ENCODE measurements at places on chromosomes 5 and 9.

DNA sequence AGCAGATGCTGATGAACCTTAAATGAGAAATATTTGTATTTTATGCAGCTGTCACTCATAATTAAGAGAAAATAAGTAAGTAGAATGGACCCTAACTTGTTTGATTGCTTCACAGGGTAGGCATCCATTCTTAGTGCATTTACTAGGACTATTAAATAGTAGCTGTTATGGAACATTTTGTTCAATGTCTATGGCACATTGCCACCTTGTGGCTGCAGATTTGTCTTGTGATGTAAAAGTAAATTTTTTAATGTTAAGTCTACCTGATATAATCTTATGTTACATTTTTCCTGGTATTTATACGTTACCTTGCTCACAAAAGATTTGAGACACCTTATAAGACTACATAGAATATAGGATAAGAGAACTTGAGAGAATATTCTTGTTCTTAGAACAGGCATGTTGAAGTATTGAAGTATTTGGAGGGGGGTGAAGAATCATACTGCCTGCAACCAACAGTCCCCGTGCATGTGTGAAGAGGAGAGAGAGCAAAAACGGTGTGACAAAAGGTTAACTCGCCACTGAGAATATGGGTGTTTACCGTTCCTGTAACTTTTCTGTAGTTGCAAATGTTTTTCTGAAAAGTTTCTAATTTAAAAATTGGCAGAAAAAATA lies 161.1 kb downstream of the MAST4 start:
- no peak for DNase-seq

DNA sequence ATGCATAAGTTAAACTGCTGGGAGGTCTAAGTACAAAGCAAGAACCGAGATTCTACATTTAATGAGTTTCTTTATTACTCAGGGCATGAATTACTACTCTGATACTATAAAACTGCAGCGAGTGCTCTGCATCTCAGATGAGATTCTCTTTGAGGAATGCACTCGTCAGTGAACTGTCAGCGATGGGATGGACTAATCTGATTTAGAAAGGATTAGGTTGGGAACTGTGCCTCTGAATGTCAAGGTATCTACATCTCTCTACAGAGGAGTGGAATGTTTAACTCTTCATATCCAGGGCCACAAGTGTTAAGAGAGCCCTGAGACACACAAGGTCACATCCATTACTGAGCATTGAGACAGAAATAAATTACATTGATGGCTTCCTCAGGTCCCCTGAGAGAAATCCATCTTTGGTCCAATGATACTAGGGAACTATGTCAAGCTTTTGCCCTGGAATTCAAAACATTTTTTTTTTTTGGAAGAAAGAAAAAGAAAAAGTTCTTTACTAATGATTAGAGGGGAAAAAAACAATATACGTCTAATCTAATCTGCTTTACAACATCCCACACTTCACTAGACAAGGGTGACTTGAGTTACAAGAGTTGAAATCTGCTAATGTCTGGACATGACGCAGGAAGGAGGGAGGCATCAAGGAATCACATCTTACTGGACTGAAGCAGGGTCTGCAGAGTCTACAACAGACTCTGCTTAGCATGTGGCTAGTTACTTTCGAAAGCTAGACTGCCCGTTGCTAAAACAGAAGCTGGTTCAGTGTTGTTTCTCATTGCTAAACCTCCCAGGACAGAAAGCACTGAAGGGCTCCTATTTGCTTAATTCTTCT lies 270.0 kb upstream of the TLE4 start:
- no peak for DNase-seq

GRCh38 chr5:171872666-171873065 lies 87.0 kb downstream of the SMIM23 start:
- no peak for DNase-seq

- no peak for DNase-seq
These were observed 82.4 kb upstream of the IFNK start for GRCh38 chr9:27441741-27442070.

- DNase-seq = no peak
These were observed 132.1 kb downstream of the PDZD2 start for GRCh38 chr5:31770998-31771397.

DNA sequence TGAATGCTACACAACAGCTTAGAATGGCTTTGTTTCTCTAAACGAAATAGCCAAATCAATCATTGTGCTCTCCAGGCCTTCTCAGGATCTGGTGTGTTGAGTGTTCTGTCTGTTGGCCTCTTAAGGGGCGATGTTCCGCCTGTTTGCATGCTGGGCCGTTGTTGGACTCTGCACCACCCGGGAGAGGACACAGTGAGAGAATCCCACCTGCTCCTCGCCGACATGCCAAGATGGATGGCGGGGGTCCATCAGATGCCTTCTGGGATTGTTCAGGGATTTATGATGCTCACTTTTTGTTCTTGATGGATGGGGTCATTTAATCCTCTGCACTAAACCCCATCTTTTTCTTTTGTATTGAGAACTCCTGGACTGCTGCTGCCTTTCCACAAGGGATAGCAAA lies 159.9 kb downstream of the NTRK2 start:
- DNase-seq = no peak

GRCh38 chr5:154849791-154850201 lies 607 bp downstream of the FAXDC2 start:
- no peak for DNase-seq

DNA sequence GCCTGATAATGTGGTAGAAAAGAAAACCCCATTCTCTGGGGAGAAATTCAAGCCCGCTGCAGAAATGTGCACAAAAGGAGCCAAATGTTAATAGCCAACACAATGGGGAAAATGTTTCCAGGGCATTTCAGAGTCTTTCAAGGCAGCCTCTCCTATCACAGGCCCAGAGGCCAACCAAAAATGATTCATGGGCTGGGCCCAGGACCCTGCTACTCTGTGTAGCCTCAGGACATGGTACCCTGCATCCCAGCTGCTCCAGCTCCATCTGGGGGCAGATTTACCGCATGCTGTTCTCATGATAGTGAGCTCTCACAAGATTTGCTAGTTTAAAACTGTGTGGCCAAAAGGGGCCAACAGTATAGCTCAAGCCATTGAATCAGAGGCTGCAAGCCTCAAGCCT lies 41.1 kb downstream of the RAPGEF6 start:
- DNase-seq = no peak

DNA sequence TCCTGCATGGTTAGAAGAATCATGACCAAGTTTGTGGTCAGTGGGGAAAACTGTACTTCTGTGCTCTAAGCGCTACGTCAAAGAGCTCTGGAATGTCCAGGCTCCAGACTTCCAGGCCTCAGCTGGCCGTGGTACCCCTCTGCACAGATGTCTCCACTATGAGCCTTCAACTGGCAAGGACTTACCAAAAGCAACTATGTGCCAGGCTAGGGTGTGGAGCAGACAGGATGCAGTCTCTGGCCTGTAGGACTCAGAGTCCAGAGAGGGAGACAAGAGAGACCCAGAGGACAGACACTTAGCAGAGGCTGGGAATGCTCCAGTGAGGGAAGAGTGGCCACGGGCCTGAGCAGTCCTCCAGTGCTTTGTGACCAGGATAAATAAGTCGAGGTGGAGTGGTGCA lies 31.0 kb upstream of the TCF7 start:
- DNase-seq = no peak

DNA sequence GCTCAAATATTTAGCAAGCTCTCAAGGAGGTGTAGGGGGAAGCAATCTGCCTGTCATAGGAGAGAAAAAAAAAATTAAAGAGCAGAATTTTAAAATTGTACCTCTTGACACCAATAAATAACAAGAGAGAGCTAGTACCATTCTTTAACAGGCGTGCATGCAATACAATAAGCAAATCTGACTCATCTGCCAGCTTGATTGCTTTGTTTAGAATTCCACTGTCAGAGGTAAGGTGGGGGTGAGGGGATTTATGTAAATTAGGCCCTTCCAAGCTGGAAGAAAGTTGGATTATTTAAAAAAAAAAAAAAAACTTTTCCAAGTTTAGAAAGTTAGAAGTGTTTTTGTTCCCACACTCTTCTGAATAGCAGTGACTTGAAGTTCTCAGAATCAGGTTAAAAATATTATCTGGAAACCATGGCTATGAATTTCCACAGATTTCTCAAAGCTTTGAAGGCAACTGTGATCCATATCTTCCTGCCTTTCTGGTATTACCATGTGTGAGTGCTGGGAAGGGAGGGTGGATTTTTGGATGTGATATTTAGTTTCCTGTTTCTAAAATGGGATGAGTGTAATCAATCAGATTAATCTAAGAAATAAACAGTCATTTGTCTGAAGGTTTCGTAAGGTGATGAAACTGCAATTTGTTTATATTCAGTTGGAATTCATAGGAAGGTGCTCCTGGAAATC lies 477.5 kb downstream of the TLE4 start:
- no peak for DNase-seq

DNA sequence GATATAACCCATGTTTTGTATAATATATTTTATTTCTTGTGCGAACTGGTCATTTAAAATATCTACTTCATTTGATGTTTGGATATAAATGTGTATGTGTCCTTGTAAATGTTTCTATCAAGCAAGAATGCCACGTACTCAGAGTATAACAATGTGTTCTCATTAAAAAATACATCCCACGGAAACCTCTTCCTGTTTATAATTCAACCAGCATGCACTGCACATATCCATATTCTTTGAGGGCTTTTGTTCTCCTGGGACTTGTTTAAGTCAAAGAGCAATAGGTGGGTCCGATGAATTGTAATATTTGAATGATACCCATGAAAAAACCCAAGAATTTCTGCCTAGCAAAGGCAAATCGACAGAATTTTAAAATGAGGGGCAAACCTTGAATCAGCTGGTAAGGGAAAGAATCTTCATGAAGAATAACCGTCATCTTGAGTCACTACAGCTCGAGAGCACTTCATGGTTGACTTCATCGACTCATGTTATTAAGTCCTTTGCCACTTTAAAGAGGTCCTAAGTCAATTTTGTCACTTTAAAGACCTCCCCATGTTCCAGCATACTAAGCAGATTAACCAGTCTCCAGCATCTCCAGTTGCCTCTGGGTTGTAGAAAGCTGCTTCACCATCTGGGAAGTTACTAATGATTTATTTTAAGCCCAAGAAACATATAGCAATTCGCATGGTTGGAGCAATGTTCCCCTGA lies 80.6 kb downstream of the NPR3 start:
- DNase-seq = no peak

- no peak for DNase-seq
These were observed 89.7 kb downstream of the ZNF366 start for GRCh38 chr5:72417333-72418062.

DNA sequence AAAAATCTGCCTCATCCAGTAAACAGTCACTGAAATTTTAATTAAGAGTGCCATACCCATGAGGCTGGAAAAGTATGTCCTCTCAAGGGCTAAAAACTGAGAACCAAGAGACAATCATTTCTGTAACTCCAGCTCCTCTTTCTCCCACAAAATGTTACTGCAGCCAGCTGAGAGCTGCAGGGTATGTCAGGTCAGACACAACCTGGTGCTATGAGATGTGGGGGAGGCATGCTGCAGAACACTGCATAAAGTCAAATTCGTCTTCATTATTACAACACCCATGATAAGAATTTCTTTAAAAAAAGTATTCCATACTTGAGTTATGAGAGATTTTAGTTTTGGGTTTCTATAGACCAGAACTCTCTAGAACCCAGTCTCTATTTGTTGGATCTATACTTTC lies 162.2 kb downstream of the CDC42SE2 start:
- DNase-seq = no peak

GRCh38 chr9:69393425-69393824 lies 68.4 kb downstream of the ENTREP1 start:
- DNase-seq = no peak

- no peak for DNase-seq
These were observed 302.9 kb downstream of the NSG2 start for GRCh38 chr5:174348311-174348981.

GRCh38 chr9:111040494-111040893 lies 2.2 kb upstream of the LPAR1 start:
- DNase-seq = no peak

GRCh38 chr9:111282845-111283244 lies 47.2 kb downstream of the OR2K2 start:
- no peak for DNase-seq

GRCh38 chr5:60504342-60504741 lies 195.6 kb downstream of the DEPDC1B start:
- DNase-seq = no peak

- DNase-seq = no peak
These were observed 625.1 kb downstream of the PRELID2 start for GRCh38 chr5:145210020-145210419.

- DNase-seq = no peak
These were observed 7.3 kb upstream of the MAN2A1 start for GRCh38 chr5:109682383-109682782.

DNA sequence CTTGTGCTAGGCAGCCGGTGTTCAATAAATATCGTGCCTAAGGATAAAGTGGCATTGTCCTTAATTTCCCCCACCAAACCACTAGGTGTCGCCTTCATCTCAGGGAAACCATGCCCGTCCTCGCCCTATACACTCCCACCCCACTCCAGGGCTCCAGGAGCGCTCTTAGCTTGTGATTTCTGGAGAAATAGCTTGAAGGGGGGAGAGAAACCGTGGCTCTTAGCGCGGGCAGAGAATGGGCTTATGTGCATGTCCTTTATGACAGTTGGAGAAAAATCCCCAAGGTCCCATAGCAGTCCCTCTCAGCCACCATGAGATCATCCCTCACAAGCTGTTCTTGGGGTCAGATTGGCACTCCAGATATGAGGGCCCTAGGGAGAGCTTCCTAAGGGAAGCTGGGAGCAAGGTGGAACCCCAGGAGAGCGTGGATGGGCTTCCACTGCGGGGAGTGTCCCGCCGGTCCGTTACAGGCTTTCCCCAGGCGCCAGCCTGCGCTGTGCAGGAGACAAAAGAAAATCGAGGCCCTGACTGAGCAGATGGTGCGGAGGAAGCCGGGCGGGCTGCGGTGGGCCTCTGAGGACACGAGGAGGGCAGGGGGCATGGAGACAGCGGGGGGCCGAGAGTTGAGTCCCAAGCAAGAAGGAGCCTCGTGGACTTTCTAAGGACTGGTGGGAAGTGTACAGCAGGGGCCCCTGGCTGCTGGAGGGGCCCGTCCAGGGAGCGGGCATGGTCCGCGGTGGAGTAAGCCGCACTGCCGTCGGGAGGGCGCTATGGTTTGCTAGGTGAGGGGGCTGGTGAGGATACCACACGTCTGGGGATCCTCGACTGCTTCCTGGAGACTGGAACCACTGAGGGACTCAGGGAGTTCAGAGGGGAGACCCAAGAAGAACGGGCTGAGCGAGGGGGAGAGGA lies 750 bp upstream of the NPR2 start:
- peak; percentile 85 for DNase-seq

DNA sequence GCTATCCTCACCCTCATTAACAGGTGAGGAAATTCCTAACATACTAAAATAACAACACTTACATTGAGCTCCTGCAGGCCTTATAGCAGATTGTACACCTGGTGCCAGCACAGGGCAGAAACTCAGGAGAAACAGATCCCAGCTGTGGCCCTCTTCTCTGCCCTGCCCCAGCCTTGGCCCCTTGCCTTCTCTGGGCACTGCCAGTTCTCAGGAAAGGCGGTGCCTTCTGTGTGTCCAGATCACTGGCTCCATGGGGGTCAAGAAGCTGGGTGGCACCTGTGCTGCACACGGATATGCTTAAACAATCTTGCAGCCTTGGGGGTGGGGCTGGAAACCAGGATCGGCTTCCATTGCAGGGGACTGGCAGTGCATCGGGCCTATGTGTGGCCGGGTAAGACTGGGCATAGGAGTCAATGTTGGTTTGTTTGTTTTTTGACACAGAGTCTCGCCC lies 19.3 kb downstream of the KYAT1 start:
- DNase-seq = no peak
